ENCODE measurements at places on chromosomes 3 and 15.

- DNase-seq = no peak
Measured at GRCh38 chr3:38046027-38046426, 7.0 kb downstream of the DLEC1 start.

GRCh38 chr3:137191133-137191923, 233.5 kb downstream of the IL20RB start:
- no peak for DNase-seq

GRCh38 chr3:71570546-71570945, 13.0 kb downstream of the FOXP1 start:
- DNase-seq = no peak

- DNase-seq = no peak
Measured at GRCh38 chr3:63954182-63954581, 42.0 kb upstream of the SCAANT1 start.

DNA sequence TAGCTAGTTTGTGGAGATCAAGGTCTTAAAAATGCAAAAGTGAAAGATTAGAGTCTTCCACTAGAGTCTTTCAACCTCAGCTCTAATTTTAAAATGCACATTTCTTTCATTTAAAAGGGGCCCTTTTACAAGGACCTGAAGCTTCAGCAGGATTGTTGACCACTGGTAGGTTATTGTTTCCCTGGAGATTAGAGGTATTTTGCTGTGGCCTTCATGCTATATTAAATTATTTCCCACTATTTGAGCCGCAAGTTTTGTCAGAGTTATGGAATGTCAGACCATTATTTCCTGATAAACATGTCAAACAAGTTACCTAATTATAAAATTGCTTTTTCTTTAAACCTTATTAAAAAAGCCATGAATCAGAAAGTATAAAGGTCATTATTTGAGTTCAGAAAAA, 103.1 kb upstream of the CCNL1 start:
- DNase-seq = no peak

DNA sequence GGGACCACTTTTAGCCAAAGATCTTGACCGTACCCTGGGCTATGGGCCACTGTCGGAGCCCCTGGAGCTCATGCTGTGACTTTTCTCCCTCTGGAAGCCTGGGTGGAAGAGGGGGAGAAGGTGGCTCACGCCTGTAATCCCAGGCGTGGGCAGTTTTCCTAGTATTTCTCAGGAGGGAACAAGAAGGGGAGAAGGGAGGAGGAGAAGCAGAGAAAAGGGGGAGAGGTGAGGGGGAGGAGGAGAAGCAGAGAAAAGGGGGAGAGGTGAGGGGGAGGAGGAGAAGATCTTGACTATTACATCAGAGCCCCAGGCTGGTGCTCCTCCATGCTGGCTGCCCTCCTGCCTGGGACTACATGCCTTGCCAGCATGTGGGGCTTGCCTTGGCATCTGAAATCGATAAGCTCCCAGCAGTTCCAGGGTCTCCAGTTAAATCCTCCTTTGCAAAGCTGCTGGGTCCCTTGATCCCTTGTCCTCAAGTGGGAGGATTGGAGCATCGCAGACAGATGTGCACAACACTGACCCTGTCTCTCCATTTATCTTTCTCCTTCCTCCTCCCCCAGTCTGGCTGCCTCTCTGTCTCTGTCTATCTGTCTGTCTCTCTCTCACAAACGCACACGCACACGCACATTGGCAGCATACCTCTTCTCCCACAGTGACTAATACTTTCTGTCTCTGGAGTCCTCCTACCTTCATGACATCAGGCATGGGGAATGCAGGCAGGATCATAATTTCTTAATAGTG, 41.6 kb downstream of the MRAS start:
- DNase-seq = no peak

- peak; percentile 6 for DNase-seq
Measured at GRCh38 chr3:71128961-71129360, 454.6 kb downstream of the FOXP1 start.
